CD4-positive, alpha-beta memory T cell (primary cell): ENCODE measurements at places on chromosomes 7 and 10. TPM values are rescaled to one million over a fixed set of nuclear protein-coding genes. Genes with fewer than 3 reads are reported as not detected.

DNA sequence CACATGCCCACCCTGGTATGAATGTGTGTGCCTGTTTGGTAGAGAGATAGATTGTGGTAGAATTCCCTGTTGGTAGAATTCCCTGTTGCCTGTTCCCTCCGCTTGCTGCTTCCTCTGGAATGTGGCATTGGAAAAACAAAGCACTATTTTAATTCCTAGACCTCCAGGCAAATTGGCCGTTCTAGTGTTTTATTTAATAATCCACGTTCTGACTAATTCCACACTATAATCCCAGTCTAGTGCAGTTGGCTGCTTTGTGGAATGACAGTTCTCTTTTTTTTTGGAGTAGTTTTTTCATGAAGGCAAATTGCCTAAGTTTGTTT is 2.0 kb downstream of the HECW1 start:
- no peak overlapping the region for H3K27ac ChIP-seq
- no peak overlapping the region for H3K4me3 ChIP-seq
- no peaks in the 10 kb centered on the region for H3K4me1 ChIP-seq
- H3K27me3 ChIP-seq = peaks cover 6% of the 10 kb centered on the region
- no peaks in the 10 kb centered on the region for H3K36me3 ChIP-seq

The PTPN12 gene
- 17.9 TPM for total RNA-seq

GRCh38 chr10:122992031-122992585 is 11.9 kb downstream of the PSTK start:
- H3K4me3 ChIP-seq = no peak overlapping the region
- peaks cover 23% of the 10 kb centered on the region for H3K36me3 ChIP-seq
- no peaks in the 10 kb centered on the region for H3K4me1 ChIP-seq
- no peak overlapping the region for H3K27ac ChIP-seq

DNA sequence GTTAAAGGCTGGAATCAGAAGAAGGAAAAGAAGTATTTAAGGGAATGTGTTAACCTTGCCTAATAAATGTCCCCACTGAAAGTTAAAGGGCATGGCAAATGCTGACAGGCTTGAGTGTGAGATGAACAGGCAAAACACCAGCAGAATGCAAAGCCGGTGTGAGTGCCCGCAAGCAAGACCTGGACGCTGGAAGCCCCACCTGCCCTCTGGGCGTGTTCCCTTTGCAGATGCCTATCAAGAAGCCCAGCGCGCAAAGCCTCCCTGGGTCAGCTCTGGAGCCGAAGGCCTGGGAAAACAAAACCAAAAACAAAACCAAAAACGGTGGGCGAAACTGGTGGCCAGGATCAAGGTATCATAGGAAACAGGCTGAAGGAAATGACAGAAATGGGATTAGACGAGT is 200.3 kb downstream of the SFMBT2 start:
- H3K27me3 ChIP-seq = no peaks in the 10 kb centered on the region
- no peak overlapping the region for H3K27ac ChIP-seq
- H3K36me3 ChIP-seq = peaks cover 2% of the 10 kb centered on the region
- no peak for DNase-seq
- no peaks in the 10 kb centered on the region for H3K4me1 ChIP-seq

- no peak for DNase-seq
- peaks cover 3% of the 10 kb centered on the region for H3K27me3 ChIP-seq
- no peak overlapping the region for H3K27ac ChIP-seq
Measured at GRCh38 chr7:94396037-94396431, 1.3 kb downstream of the COL1A2 start.

DNA sequence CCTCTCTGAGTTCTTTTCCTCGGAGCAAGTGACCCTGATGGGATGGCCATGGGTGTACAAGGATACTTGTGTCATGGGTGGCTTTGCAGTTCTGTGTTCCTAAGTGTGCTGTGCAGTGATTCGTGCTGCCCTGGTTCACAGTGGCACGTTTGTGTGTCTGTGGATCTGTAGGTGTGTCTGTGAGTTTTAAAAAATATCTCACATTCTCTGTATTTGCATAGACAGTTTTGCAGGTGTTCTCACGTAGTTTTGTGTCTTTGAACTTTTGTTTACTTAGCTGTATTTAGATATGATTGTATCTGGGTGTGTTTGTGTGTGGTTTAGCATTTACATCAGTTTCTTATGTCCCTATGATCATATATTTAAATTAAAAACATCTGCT is 3.7 kb downstream of the ZNF775 start:
- H3K27ac ChIP-seq = no peak overlapping the region
- H3K4me3 ChIP-seq = no peak overlapping the region
- H3K4me1 ChIP-seq = peaks cover 21% of the 10 kb centered on the region
- DNase-seq = no peak
- no peaks in the 10 kb centered on the region for H3K36me3 ChIP-seq

GRCh38 chr7:137078781-137079180 is 210.3 kb downstream of the CHRM2 start:
- DNase-seq = no peak
- no peaks in the 10 kb centered on the region for H3K27me3 ChIP-seq
- H3K27ac ChIP-seq = no peak overlapping the region

The CD36 gene
- total RNA-seq = 4.3 TPM
